BE2C (cell line): ENCODE measurements at places on chromosomes 4 and X.
A peak's percentile ranks its signal among the peaks of the same experiment; 100 is the strongest.

DNA sequence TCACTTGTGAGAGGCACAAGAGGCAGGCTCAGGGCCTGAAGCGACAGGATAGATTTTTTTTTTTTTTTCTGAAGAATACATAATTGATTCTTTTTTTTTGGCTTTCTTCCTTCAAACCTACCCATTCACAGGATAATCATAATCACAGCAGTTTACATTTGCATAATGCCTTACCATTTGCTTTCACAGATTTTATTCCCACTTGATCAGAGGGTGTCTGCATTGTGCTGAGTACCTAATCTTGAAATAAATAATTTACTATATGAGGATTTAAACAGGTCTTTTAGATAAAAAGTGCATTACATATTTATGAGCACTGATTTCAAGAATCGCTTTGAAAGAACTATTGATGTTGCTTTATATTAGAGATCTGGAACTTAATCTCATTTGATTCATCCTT, 219.3 kb downstream of the SPRY1 start:
- DNase-seq = no peak

DNA sequence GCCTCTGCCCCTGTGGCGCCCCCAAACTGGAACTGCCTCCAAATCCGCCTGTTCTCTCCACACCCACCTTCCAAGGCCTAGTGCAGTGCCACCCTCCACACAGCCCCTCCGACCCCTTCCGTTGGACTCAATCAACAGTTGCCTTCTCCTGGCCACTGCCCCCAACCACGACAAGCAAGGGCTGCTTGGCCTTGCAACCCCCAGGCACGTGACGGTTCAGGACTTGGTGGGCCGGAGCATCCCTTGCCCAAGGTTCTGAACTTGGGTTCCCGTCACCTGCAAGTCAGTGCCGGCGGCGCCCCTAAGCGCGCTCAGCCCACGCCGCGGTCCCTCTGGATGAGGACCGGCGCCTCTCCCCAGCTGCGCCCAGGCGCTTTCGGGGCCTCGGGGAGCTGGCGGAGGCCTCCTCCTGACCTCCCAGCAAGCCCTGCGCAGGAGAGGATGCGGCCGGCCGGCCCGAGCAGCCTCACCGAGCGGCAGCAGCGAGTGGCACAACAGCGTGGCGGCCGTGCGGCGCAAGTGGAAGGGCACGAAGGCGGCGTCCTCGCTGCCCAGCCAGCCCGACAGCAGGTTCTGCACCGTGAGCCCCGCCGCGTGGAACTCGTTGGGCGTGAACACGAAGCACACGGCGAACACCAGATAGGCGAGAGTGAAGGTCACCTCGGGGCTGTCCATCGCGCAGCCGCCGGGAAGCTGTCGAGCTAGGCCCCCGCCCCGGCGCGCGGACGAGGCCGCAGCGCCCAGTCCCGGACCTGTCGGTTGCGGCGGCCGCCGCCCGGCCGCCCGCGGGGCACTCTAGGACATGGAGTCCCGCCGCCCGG, 750 bp downstream of the TMEM129 start:
- peak; percentile 53 for DNase-seq

- DNase-seq = no peak
Measured at GRCh38 chr4:182918044-182918607, 940 bp upstream of the DCTD start.

DNA sequence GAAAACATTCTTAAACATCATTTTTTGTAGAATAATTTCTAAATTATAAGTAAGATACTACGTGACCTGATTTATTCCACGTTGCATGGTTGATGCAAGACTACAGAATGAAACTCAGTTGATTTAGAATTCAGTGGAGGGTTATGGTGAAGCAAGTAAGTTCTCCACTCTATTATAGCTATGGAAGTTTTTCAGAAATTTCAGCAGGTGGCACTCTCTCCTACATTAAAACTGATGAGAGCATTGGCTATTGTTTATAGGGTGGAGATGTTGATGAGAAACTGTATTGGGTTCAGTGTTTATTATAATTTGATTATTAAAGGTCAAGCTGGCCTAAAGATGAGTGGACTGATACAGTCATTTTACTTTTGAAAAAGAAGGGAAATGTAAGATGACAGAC, 88.0 kb downstream of the FNIP2 start:
- no peak for DNase-seq

DNA sequence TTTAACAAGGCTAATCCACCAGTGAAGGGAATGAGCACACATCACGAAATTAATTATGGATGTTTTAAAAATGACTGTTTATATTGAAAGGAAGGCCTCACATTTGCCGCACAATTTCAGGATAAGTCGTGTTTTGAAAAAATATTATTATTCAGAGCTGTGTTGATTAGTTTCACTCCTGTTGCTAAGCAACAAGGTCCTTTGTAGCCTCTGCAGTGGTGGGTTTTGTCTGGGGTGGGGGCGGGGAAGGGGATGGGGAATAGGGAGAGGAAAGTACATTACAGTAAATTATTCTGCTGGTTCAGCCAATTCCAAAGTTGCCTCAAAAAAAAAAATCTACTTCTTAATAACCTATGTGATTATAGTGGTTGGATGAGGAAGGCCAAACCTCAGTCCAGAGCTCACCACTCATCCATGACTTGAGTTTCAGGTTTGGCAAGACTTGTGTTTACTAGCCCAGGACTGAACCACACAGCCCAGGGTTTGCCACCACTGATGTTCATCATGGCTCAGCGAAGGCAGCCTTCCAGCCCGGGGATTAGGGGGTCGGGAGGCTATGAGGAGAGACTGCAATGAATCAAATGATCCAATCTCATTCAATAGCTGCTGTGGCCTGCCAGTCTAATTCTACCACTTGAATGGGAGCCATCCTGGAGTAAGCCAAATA, 162.5 kb upstream of the ATP6AP2 start:
- no peak for DNase-seq

DNA sequence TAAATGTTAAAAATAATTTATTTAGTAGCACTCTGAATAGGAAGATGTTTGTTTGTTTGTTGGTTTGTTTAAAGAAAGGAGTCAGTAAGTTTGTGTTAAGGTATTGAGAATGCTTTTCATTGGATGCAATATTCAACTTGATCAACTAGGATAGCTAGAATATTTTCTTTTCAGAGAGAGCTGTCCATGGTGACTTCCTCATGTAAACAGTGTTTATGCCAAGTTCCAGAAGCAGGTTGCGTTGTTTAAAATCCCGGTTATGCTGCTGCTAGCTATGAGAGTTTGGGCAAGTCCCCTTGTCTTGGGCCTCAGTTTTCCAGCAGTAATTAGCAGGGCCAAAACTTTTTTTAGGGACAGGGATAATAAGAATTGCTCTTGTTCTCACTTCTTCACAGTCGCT, 876.2 kb upstream of the HS3ST1 start:
- DNase-seq = no peak

DNA sequence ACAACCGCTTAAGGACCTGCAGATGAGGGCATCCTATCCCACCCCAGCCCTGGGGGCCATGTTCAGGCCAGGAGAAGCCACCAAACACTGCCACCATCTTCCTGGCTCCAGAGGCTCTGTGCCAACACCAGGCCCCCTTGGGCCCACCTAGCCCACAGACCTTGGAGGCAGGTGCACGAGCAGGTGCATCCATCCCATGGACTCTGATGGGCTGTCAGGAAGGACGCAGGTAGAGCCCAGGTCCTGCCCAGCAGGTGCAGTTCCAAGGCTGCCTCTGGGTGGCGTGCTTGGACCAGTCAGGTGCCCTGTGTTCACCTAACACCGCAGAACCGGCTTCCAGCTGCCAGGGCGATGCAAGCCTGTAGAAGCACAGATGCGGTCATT, 22.8 kb upstream of the PDE6B start:
- DNase-seq = peak; percentile 62

GRCh38 chr4:142379277-142380051, 466.6 kb downstream of the INPP4B start:
- no peak for DNase-seq
